Stimulated activated memory B cell treated with anti-CD40 and anti-IgM and Interleukin-4, amounts not matched to agents 10 μg/mL and 1 μg/mL and 100 μg/mL, for 72 hours (primary cell): ENCODE measurements at places on chromosomes 2 and 18.

- ATAC-seq = no peak
Observed at GRCh38 chr2:204871231-204871953, 326.1 kb downstream of the PARD3B start.

GRCh38 chr18:6757931-6758330, 28.4 kb downstream of the ARHGAP28 start:
- ATAC-seq = no peak

DNA sequence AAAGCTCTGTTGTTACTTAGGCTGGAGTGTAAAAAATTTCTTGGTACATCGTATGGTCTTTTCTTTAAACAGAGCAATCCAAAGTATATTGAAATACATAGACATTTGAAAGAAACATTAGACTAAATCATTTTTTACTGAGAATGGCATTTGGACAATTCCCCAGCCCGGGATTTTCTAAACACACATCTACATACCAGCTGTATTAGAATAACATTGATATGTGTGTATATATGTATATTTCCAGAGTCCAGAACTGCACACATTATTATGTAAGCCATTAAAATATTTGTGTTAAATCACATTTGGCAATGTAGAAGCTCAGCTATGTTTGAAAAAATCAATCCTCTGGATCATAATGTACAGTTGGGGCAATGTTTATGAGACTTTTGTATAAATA, 1853.6 kb upstream of the LRRTM1 start:
- ATAC-seq = no peak

DNA sequence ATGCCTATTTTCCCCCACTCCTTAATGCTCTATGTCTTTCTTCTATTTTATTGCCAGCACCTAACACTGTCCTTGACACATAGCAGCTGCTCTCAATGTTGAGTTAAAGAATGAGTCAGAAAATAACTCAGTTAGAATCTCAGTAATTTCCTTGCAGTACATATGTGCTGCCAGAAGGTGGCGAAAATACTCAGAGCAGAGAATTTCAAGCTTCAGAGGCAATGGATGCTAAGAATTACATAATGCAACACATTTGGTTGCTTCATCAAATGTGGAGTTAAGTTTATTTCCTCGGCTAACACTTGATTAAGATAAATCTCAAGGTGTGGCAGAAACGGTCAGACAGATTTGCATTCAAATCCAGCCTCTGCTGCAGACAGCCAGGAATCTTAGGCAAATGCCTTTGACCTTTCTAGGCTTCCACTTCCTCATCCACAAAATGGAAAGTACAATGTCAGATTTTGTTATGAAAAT, 105.6 kb downstream of the VSNL1 start:
- ATAC-seq = peak; percentile 76

DNA sequence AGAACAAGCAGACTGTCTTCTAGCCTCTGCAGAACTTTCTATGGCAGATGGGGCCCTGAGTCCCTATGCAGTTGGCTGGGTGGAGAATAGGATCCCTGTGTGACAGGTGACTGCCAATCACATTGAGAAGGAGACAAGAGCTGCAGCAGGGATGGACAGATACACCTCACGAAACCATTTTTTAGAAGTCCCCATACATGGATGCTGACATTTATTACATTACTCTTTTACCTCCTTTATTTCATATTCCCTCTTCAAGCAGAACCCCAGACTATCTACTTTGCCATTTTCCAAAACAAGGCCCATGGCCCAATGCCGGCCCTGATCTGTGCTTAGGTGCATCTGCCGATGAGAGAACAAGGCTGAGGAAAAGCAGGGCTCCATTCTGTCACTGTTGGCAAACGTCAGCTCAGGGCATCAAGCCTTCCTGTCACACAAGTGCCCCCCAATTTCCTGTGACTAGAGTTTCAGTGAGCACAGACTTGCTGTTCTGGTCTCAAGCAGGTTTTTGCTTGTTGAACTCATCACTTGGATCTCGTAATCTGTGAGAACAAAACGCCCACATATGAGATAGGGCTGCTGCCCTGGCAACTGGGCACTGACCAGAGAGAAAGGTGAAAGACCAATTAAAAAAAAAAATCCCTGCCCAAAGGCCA, 35.8 kb downstream of the LOXHD1 start:
- no peak for ATAC-seq

DNA sequence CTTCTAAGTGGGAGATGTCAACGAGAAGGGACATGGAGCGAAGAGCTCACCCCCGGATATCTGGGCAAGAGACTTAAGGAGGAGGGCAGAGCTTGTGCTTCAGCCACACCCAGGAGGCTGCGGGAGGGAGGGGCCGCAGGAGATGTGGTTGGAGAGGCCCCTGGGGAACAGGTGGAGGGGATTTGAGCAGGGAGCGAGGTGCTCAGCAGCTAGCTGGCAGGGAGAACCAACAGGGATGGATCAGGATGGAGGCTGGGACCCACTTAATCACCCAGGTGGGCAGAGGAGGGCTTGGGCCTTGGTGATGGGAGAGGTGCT, 78.3 kb downstream of the MBP start:
- ATAC-seq = peak; percentile 13
